Endodermal cell (in vitro differentiated cells): ENCODE measurements at places on chromosomes 5 and 9. TPM values are rescaled to one million over a fixed set of nuclear protein-coding genes. Genes with fewer than 3 reads are reported as not detected.

GPR150 gene
- total RNA-seq = 0.22 to 0.45 TPM (median 0.29 TPM) in 3 replicates

TMEM174 gene
- not detected in 2 replicates for total RNA-seq

DNA sequence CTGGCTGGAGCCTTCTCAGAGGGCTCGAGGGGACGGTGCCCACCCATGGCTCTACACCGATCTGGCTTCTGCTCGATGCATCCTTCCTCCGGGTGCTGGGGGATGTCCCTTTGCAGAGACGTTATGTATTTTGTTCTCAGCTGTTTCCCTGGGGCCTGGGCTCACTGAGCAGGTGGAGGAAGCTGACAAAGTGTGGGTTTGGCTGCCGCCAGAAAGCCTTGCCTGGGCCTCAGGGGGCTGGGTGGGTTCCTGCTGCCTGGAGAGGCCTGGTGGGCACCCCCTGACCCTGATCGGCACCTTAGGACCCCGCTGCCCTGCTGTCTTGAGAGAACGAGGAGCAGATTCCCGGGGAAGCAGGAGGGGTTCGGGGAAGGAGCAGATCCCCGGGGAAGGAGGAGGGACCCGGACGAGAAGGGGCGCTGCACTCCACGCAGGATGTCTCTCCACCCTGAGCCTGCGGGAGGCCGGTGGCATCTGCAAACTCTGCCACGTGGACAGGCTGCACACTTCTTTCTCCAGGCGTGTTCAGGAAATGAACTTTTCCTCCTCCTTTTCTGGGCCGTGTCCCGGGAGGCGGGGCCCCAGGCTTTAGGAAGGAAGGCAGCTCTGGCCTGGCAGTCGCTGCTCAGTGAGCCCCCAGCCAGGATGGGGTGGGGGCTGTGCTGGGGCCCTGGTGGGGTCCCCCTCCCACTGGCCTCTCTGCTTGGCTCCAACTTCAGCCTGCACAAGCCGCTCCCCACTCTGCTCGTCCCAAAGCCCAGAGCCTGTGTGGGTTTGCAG is 148.9 kb downstream of the RXRA start:
- H3K4me3 ChIP-seq = no peak overlapping the region
- H3K4me1 ChIP-seq = no peaks in the 10 kb centered on the region
- H3K27ac ChIP-seq = no peak overlapping the region
- no peaks in the 10 kb centered on the region for H3K36me3 ChIP-seq

- H3K36me3 ChIP-seq = no peaks in the 10 kb centered on the region
- H3K27ac ChIP-seq = no peak overlapping the region
- DNase-seq = no peak
- H3K4me3 ChIP-seq = no peak overlapping the region
- H3K4me1 ChIP-seq = no peaks in the 10 kb centered on the region
Measured at GRCh38 chr9:76090330-76090729, 199.9 kb downstream of the PCSK5 start.

DNA sequence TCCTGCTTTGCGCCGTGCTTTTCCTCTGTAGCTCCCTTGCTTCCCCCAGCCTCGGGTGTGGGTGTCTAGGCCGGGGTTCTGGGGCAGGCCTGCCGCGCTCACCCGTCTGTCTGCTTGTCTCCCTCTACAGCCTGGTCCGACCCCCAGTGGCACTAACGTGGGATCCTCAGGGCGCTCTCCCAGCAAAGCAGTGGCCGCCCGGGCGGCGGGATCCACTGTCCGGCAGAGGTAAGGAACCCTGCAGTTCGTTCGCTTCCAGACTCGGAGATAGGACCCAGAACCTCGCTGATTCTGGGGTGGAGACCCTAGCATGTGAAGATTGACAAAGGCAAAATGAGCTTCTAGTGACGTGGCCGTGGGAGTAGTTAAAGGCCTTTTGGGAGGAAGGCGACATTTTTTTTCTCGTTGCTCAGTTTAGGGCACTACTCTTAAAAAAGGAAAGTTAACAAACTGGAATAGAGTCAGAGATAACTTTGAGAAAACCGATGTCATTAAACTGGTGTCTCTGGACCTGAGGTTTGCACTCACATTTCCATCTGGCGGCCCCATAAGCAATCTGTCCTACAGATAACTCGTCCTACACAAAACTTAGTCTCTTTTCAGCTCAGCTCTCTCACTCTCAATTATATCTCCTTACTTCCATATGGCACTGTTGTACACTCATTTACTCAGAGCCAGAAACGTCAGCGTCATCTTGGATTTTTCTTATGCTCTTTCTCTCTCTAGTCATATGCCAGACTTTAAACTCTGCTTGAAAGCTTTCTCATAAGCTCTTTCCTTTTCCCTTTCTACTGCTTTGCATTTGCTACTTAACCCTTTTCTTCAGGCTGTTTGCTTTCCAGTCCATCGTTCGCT is 561 bp downstream of the SEC61B start:
- H3K4me1 ChIP-seq = no peaks in the 10 kb centered on the region
- no peak for DNase-seq
- no peaks in the 10 kb centered on the region for H3K27me3 ChIP-seq
- H3K4me3 ChIP-seq = peak overlapping the region; percentile 88
- H3K27ac ChIP-seq = peak overlapping the region; percentile 98
